ENCODE measurements at places on chromosomes 3 and 15. TPM values are rescaled to one million over a fixed set of nuclear protein-coding genes. Genes with fewer than 3 reads are reported as not detected.

GRCh38 chr3:40187945-40188344 lies 121.6 kb upstream of the EIF1B start:
- no peak for DNase-seq

DNA sequence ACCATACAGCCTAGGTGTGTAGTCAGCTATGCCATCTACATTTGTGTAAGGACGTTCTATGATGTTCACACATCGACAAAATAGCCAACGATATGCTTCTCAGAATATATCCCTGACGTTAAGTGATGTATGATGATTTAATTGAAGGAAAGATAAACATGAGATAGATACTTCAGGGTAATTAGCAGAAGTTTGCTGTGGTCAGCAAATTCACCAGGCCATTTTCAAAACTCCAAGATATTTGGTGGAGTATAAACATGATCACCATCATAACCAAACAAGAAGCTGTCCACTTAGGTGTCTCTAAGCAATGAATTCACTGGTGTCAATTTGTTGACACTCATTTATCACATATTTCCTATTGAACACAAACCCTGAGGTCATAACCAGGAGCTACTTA lies 885.6 kb upstream of the NR2F2 start:
- DNase-seq, result no peak

Gene CEMIP
- total RNA-seq, result 1.2 TPM

- no peak for DNase-seq
These were observed 92.2 kb downstream of the CGNL1 start for GRCh38 chr15:57468486-57468885.

DNA sequence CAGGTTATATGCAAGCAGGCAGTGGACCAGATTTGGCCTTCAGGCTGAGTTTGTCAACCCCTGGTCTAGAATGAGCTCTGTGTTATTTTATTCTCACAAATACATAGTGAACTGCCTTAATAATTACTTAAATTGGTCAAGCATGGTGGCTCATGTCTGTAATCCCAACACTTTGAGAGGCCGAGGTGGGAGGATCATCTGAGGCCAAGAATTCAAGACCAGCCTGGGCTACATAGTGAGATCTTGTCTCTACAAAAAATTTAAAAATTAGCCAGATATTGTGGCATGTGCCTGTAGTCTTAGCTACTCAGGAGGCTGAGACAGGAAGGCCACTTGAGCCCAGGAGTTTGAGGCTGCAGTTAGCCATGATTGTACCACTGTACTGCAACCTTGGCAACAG lies 15.0 kb downstream of the PLS1 start:
- DNase-seq, result no peak

Gene KNG1
- total RNA-seq, result 0.22 TPM

DNA sequence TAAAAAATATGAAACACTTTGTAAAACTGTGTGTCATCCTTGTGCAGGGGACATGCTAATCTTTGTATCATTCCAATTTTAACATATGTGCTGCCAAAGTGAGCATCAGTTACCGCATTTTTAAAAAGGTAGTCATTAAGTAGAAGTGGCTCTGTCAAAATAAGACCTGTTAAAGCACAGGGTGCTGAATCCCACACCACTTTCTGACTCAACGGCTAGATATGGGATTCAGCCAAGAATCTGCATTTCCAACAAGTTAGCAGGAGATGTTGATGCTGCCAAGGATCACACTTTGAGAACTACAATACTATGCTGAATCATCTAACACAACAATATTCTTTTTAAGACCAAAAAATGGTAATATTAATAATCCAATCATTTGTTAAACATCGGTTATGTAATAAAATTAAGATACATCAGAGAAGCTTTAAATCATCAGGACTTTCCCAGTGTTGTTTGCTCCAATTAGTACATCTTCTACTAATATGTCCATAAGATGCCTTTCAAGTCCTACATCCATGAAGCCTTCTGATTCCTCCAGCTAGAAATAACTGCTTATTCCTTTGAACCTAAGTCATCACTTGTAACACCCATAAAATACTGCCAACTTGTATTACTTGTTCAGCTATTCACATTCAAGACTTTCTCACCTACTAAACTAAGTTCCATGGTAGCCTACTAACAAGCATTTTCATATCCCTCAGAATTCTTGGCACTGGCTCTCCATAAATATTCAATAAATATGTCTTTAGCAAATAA lies 71.1 kb downstream of the TBL1XR1 start:
- DNase-seq, result no peak

DNA sequence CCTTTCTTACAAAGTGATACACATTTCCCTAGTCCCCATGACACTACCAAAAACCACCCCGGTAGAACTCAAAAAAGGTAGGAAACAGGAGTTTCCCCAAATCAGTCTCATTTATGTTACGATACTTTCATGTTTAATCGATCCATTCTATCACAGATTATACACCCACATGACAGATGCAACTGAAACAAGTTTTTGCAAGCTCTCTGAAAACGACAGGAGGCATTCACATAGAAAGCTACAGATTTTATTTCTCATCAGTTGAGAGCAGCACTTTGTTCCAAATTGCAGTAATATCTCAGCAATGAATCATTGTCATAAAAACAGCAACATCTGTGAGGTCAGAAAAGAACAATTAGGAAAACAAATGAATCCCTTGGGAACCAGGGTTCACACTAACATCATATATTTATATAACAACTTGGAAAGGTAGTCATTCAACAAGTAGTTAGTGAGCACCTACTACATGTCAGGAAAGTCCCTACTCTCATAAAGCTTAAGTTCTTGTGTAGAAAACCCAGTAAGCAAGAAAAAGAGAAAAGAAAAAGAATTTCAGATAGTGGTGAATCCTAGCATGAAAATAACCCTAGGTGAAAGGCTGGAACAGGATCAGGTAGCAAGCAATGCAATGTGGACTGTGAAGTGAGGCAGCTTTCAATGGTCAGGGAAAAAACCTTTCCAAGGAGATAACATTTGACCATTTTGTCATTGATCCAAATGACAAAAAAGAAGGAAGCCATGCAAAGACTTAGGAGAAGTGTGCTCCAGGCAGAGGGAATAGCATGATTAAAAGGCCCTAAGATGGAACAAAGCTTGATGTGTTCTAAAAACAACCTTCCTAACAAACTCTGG lies 8.3 kb downstream of the PLD1 start:
- no peak for DNase-seq

DNA sequence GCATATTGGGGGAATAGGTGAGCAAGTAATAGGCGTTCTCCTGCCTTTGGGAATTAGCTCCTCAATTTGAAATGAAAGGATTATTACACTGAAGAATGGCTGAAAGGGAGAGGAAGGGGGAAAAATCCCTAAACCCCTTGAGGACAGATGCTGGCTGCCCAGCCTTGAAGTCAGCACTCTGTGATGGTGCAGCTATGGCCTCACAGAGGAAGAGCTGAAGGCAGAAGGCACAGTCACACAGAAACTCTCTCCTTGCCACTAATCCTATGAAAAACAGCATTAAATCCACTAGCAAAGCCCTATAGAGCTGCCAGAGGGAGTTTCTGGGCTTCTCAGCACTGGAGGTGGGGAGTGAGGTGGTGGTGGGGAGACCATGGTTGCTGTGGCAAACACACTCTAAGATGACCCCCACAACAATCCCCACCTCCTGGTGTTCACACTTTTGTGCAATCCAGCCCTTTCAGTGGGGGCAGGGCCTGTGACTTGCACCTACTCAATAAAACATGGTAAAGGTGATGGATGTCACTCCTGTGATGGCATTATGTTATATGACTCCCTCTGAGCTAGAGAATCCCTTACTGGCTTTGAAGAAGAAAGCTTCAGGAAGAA lies 101.2 kb downstream of the RFTN1 start:
- DNase-seq, result no peak

DNA sequence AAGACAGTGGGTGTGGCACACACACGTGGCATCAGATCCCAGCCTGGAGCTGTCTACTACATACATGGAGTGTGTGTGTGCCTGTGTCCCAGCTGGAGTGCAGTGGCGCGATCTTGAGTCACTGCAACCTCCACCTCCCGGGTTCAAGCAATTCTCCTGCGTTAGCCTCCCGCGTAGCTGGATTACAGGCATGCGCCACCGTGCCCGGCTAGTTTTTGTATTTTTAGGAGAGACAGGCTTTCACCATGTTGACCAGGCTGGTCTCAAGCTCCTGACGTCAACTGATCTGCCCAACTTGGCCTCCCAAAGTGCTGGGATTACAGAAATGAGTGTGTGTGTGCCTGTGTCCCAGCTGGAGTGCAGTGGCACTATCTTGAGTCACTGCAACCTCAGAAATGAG lies 108.8 kb downstream of the IL12A start:
- DNase-seq, result no peak

Gene P2RY1
- not detected for total RNA-seq

- DNase-seq, result no peak
These were observed 216.0 kb downstream of the SNRPN start for GRCh38 chr15:25170781-25171110.

Gene SPTSSB
- total RNA-seq, result 0.73 TPM

DNA sequence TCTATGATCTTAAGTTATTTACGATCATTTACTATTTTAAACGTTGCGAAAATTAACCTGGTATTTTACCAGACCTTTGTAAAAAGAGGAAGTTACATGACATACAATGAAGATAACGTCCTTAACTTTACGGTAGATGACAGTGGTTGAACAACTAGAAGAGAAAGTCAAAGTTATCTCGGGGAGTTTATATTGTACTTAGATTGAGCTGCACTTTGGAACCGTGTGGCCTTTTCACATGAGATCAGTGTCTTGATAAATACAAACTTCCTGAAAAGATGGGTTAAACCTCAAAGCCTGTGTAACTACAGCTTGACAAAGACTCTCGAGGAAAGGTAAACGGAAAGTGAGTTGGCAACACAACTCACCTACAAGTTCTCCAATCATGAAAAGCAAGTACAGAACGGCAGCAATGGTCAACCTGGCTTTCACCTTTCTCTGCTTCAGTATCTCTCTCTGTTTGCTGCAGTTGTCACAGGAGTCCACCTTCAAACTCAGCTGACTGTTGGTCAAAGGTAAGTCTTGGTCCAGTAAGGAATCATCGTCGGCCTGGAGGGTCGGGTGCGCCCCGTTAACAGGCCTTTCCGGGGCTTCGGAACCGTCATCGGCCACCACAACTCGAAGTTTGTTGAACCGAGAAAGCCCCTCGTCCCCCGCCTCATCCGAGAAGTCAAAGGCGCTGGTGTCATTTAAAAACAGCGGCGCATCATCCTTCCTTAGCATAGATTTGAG lies 793 bp downstream of the SLC30A4 start:
- DNase-seq, result no peak

DNA sequence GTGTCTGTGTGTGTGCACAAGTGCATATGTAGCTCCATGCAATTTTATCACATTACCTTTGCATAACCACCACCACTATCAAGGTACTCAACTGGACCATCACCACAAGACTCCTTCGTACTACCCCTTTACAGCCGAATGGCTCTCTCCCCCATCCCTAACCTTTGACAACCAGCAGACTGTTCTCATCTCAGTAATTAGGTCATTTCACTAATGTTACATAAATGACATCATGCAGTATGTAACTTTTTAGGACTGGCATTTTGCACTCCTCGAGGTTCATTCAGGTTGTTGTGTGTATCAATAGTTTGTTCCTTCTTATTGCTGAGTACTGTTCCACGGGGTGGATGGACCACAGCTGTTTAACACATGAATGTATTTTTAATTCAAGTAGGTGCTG lies 121.8 kb upstream of the SLC6A11 start:
- no peak for DNase-seq

GRCh38 chr3:190701096-190701532 lies 161.4 kb downstream of the GMNC start:
- DNase-seq, result no peak

DNA sequence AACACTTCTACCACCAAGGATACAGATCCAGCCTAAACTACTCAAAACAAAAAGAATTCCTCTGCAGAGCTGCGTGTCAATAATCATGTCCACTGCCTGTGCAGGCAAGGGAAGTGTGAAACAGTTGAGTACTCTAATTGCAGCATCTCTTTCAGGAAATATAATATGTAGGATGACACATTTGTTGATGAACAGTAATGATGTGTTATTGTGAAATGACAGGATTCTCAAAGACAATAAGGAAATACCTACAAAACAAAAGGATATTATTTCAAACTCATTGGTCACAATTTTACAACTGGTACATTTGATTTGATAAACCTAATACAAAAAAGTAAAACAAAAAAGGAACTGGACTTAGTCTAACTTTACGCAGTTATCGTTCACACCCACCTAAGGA lies 4.4 kb downstream of the SPG11 start:
- no peak for DNase-seq

- no peak for DNase-seq
These were observed 10.7 kb upstream of the ANXA2 start for GRCh38 chr15:60408463-60408981.

Gene THRB
- 0.03 TPM for total RNA-seq

Gene TP63
- 0.72 TPM for total RNA-seq

DNA sequence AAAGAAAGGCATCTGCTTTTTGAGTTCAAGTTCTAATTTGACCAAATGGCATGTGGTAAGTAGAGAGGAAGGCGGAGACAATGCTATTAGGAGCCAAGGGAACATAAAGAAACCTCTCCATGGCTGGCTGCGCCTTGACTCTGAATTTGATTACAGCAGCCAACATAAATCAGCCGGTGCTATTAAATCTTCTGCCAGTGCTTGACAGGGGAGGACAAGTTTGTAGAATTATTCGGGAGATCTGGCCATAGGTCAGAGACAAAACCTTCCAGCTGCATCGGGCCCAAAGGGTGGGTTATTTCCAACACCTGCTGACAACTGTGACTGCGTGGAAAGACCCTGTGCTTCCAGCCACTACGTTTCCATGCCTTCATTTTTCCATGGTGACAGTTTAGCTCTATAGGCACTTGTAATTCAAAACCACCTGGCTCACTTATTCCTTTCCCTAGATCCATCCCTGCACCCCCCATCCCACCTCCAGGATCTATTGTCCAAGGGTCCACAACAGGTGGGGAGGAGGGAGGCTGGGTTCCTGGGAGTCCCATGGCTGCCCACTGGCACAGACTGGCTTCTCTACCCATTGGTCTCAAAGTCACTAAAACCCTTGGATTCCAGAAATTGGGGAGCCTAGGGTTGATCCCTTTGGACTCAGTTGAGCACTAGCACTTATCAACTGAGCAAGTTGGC lies 15.9 kb downstream of the COLQ start:
- no peak for DNase-seq

- no peak for DNase-seq
These were observed 175.6 kb upstream of the RASGRP1 start for GRCh38 chr15:38740206-38740605.

- DNase-seq, result no peak
These were observed 1.4 kb downstream of the GJD2 start for GRCh38 chr15:34753236-34753894.

DNA sequence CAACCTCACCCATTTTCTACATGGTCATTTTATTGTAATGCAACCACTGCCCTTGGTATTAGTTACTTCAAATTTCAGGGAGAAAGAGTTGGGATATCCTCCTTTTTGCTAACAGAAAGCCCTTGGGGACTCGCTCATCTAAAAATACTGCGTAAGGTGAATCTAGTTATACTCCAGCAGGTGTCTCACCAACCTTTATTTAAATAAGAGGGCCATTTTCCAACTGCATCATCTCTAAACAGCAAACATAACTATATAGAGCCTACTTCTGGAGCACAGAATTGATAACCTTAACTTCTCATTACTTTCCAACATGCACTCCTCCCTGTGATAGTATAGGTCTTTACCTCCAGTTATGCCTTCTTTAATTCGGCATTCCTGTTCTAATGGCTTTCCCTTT lies 77.5 kb downstream of the TBL1XR1 start:
- DNase-seq, result no peak

- DNase-seq, result no peak
These were observed 49.2 kb downstream of the CTDSPL start for GRCh38 chr3:37910671-37911400.

Gene CAPN3
- total RNA-seq, result 15.8 TPM
